ENCODE measurements at places on chromosomes 2 and 18.
A peak's percentile ranks its signal among the peaks of the same experiment; 100 is the strongest.

DNA sequence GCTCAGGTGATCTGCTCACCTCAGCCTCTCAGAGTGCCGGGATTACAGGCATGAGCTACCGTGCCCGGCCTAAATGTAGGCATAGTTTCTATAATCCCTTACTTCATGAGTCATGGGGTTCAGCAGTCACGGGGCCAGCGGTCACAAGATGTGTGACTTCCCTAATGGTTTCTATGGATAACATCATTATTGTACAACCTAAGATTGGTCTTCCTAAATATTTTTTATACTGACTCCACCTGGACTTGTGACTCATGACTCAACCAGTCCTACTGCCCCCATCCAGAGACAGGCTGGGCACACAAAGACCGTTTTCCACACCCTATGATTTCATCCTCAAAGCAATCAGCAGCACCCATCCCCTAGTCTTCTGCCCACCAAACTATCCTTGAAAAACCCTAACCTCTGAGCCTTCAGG is 15.9 kb downstream of the FAM210A start:
- no peak for DNase-seq

DNA sequence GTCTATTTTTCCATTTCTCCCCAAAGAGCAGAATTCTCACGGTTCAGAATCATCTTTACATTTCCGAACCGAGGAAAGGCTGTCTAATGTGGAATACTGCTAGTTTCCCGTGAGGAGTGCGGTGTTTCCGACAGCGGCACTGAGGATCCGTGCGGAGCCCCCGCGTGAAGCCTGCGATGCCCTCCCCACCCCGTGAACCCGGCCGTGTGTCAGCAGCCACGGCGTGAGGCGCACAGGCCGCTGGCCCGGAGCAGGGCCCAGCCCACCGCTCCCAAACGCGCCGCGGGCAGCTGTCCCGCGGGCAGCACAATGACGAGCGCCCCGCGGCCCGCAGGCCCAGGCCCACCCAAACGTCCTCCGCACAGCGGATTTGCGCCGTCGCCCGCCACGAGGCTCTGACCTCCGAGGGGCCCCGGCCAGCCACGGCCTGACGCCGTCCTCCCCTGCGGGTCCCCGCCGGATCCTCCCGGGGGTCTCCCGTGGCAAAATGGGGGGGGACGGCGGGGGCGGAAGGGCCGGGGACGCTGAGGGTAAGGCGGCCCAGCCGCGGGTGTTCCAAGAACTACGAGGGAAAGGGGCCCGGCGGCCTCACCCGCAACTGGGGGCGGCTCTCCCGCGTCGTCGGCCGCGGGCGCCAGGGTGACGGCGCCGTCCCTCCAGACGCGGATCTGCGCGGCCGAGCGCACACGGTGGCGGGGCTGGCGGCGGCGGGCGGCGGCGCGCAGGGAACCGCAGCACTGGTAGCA is 796 bp downstream of the SPIRE1 start:
- peak; percentile 65 for DNase-seq

DNA sequence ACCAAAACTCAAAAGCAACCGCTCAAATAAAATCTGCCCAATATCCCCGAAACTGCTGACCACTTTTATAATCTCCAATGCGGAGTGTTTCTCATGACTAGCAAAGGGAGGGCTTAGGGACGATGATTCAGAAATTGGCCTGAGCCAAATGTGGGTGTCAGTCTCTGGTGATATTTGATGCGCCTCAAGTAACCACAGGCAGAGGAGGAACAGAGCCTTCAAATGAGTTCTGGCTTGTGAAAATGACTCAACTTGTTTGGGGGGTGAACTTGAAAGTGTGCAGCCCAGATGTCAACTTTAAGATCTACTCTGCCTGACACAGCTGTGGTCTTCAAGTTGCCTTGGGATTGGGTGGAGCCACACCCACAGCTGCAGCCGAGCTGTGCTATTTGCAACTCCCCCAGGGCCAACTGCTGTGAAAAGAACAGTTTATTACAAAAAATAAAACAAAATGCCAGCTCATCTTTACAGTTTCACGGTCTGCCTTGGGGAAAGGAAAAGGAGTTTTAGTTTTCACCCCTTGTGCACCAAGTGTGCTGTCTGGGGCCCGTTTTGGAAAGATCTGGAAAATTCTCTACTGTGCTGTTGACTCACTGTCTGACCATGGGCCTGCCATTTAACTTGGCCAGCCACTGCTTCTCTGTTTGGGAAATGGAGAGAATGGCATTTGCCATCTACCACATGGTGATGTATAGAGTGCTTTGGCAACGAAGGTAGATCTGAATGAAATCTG is 222.1 kb downstream of the MTX2 start:
- peak; percentile 88 for DNase-seq

DNA sequence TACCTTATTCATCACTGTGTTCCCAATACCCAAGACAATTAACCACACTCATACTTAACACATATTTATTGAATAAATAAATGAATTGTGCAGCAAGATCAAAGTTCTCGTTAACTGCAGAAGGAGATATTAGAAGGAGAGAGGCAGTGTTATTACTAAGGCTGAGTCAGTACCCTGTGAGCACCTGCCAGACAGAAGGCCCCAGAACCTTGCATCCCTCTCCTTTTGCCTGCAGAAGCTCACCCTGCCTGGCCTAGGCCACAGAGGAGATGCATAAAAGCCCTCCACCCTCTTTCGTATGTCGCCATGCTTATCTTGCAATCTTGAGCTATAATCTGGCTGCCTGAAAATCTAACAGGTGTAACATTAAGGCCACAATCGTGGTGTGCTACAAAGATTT is 20.5 kb upstream of the RNF149 start:
- DNase-seq: no peak

DNA sequence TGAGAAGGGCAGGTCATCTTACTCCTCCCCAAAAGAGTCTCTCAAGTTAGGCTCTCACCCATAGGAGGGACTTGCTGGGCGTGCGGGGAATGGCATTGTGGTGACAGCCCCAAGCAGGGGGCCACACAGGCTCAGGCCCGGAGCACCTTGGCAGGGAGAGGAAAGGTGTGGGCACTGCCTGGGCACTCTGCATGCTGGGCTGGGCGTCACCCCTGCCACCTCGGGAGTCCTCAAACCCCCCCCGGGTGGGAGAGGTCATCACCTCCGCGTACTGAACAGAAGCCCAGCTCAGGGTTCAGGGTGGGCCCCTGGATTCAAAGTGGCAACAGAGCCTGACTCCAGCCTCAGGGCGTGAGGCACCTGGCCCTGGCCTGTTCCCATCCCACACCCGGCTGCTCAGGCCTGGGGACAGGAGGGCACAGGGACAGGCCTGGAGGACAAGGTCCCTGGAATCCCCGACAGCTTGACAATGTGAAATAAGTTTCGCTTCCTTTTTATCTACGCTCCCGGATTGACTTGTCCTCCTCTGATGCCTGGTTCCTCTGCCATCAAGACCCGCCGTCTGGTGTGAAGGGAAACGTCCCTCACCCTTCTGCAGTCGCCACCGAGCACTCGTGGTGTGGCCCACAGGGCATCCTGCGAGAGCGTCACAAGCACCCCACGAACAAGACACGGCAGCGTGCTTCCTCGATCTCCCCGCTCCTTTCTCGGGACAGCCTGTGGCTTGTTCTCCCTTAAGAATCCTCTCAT is 97.8 kb downstream of the HDAC4 start:
- DNase-seq: peak; percentile 18

DNA sequence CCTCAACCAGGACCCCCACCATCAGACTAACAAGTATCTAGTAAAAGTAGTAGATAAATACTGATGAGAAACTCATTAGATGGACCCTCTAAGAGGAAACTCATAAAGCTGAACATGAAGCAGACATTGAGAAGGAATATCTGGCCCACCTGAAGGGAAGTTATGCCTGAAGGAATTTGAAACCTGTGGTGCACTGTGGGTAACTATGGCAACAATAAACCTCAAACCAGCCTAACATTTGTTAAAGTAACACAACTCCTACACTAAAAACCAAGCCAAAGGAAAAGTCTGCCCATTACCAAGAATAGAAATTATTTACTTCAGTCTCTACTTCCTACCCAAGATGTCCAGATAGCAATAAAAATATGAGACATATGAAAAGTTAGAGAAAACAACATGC is 43.4 kb downstream of the KIAA1328 start:
- no peak for DNase-seq

- DNase-seq: no peak
These were observed 48.7 kb downstream of the CAVIN2 start for GRCh38 chr2:191797942-191798876.

DNA sequence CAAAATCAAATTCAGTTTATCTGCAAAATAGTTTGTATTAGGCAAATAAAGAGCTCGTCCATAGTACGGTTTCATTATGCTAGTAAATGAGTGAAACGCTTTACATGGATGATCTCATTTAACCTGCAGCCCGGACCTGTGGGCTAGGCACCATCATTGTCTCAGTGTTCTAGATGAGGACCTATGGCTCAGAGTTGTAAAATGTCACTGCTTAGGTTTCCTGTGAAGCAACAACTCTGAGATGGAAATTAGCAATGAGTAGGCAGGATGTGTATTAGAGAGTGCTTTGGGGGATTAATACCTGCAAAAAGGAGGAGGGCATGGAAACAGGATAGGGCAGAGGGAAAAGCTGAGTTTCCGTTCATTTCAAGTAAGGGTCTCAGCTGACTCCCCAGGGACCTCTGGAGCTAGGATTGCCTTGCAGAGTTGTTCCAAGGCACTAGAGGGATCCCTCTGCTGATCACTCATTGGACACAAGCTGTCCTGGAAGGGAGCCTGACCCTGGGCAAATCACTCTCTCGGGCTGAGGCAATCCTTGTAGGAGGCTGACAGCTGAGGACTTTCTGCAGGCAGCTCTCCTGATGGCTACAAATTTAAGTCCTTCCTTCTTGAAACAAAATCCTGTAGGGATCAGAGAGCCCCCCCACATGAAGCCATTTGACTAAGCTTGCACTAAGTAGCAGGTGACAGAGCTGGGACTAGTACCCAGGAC is 58.8 kb upstream of the SIX2 start:
- DNase-seq: peak; percentile 37

- no peak for DNase-seq
These were observed 1119.7 kb upstream of the CNTNAP5 start for GRCh38 chr2:122905431-122905830.

GRCh38 chr2:156986339-156986988 is 271.0 kb upstream of the GALNT5 start:
- DNase-seq: no peak

Data from right hindlimb (tissue), 1 donor.